ENCODE measurements at places on chromosomes 7 and 10. TPM values are rescaled to one million over a fixed set of nuclear protein-coding genes. Genes with fewer than 3 reads are reported as not detected.

Gene EIF4EBP2
- 32.9 TPM for total RNA-seq

Gene CTAGE4
- total RNA-seq: 0.09 TPM

DNA sequence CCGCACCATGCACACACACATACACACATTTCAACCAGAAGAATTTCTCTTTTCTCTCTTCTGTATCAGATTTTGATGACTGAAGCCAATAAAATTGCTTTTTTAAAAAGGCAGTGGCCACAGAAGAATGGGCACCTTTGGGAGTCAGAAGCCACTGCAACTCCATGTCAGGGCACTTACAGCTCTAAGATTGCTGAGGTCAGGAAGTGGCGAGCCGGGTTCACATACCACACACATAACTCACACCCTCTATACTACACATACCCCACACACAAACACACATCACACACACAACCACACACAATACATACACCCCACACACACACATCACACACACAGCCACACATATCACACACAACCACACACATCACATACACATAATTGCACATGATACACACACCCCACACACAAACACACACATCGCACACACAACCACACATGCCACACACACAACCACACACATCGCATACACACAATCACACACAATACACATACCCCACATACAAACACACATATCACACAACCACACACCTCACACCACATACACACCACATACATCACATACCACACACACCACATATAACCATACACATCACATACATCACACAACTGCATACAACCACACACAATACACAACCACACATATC lies 31.2 kb downstream of the GPRIN2 start:
- DNase-seq: no peak
- peaks cover 25% of the 10 kb centered on the region for H3K4me1 ChIP-seq
- H3K36me3 ChIP-seq: no peaks in the 10 kb centered on the region
- H3K4me3 ChIP-seq: no peak overlapping the region

GRCh38 chr10:60312818-60313588 lies 76.7 kb downstream of the ANK3 start:
- H3K36me3 ChIP-seq: no peaks in the 10 kb centered on the region
- H3K4me1 ChIP-seq: no peaks in the 10 kb centered on the region
- no peak overlapping the region for H3K4me3 ChIP-seq

- no peak for DNase-seq
- H3K27ac ChIP-seq: no peak overlapping the region
- H3K36me3 ChIP-seq: peaks cover 29% of the 10 kb centered on the region
- H3K27me3 ChIP-seq: no peaks in the 10 kb centered on the region
- no peak overlapping the region for H3K4me3 ChIP-seq
- H3K4me1 ChIP-seq: peaks cover 5% of the 10 kb centered on the region
Measured at GRCh38 chr10:126017961-126018560, 121.7 kb downstream of the FANK1 start.

DNA sequence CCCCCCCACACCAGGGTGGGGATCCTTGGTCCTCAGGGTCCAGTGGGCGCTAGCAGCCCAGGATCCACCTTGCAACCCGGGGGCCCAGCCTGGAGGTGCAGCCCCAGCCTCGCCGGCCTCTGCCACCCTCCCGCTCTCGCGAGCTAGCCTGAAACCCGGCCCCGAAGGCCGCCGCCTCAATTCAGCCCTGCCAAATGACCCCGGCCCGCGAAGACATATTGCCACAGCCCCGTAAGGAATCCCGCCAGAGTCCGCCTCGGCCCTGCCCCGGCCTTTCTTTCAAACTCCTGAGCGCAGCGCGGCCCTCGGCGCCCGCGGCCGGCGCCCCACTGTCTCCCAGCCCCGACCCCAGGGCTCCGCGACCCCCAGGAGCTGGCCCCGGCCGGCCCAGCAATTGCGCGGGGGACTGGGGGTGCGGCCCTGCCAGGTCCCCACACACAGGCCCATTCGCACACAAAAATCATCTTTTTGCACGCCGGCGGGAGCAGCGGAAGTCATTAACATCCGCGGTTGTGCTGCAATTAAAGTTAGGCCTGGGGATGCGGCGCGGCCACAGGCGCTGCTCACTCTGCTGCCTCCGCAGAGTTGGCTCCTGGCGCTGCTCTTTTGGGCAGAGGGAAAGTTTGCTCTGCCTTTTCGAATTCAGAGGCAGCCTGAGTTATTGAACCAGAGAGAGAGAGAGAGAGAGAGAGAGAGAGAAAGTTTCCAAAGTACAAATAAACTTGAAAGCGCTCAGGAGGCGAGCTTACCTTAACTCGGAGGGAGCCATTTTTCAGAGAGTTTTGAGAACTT lies 4.0 kb downstream of the HOXA5 start:
- DNase-seq: no peak
- peak overlapping the region; percentile 33 for H3K4me3 ChIP-seq
- peaks cover 40% of the 10 kb centered on the region for H3K4me1 ChIP-seq
- H3K36me3 ChIP-seq: peaks cover 27% of the 10 kb centered on the region
- peaks cover 15% of the 10 kb centered on the region for H3K27me3 ChIP-seq
- H3K27ac ChIP-seq: peak overlapping the region; percentile 83

GRCh38 chr7:12898620-12899019 lies 211.2 kb downstream of the ARL4A start:
- H3K36me3 ChIP-seq: no peaks in the 10 kb centered on the region
- DNase-seq: no peak
- no peaks in the 10 kb centered on the region for H3K4me1 ChIP-seq
- H3K27ac ChIP-seq: no peak overlapping the region
- no peaks in the 10 kb centered on the region for H3K27me3 ChIP-seq
- H3K4me3 ChIP-seq: no peak overlapping the region

All from muscle of leg (tissue), 16 donors.